Upper lobe of right lung (tissue), 1 donor: ENCODE measurements at places on chromosomes 11 and 22.

GRCh38 chr22:21028277-21029251 lies 3.8 kb downstream of the SLC7A4 start:
- peaks cover 26% of the 10 kb centered on the region for H3K27me3 ChIP-seq
- no peak overlapping the region for H3K4me3 ChIP-seq
- peaks cover 7% of the 10 kb centered on the region for H3K4me1 ChIP-seq
- no peak overlapping the region for H3K27ac ChIP-seq

- H3K4me3 ChIP-seq, result no peak overlapping the region
- no peaks in the 10 kb centered on the region for H3K27me3 ChIP-seq
- no peak for DNase-seq
- H3K27ac ChIP-seq, result no peak overlapping the region
Observed at GRCh38 chr22:44869196-44869595, 116.8 kb downstream of the ARHGAP8 start.

- H3K27ac ChIP-seq, result no peak overlapping the region
- DNase-seq, result peak; percentile 47
Observed at GRCh38 chr22:47123827-47124442, 361.5 kb downstream of the TBC1D22A start.

- H3K4me3 ChIP-seq, result no peak overlapping the region
- H3K27ac ChIP-seq, result no peak overlapping the region
- no peaks in the 10 kb centered on the region for H3K27me3 ChIP-seq
- H3K36me3 ChIP-seq, result no peaks in the 10 kb centered on the region
- DNase-seq, result peak; percentile 23
Observed at GRCh38 chr22:38148245-38148644, 33.4 kb downstream of the PLA2G6 start.

DNA sequence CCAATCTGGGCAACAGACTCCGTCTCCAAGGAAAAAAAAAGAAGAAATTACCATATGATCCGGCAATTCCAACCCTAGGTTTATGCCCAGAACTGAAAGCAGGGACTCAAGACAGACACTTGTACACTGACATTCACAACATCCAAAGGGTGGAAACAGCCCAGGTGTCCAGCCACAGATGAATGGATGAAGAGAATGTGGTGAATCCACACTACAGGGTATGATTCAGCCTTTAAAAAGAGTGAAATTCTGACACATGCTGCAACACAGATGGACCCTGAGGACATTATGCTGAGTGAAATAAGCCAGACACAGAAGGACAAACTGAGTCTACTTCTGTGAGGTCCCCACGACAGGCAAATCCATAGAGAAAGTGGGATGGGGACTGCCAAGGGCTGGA lies 43.9 kb downstream of the SGSM3 start:
- H3K27ac ChIP-seq, result no peak overlapping the region
- DNase-seq, result no peak
- H3K4me3 ChIP-seq, result no peak overlapping the region
- H3K36me3 ChIP-seq, result peaks cover 61% of the 10 kb centered on the region
- no peaks in the 10 kb centered on the region for H3K27me3 ChIP-seq
- H3K4me1 ChIP-seq, result peaks cover 12% of the 10 kb centered on the region

GRCh38 chr11:2480874-2481220 lies 36.0 kb downstream of the KCNQ1 start:
- H3K36me3 ChIP-seq, result no peaks in the 10 kb centered on the region
- H3K27me3 ChIP-seq, result no peaks in the 10 kb centered on the region
- H3K27ac ChIP-seq, result peak overlapping the region; percentile 17
- peak; percentile 66 for DNase-seq
- no peak overlapping the region for H3K4me3 ChIP-seq

- H3K27ac ChIP-seq, result no peak overlapping the region
- H3K36me3 ChIP-seq, result no peaks in the 10 kb centered on the region
- DNase-seq, result no peak
- no peak overlapping the region for H3K4me3 ChIP-seq
- H3K4me1 ChIP-seq, result no peaks in the 10 kb centered on the region
- H3K27me3 ChIP-seq, result no peaks in the 10 kb centered on the region
Observed at GRCh38 chr11:70002433-70002832, 75.7 kb upstream of the ANO1 start.

GRCh38 chr22:18056161-18056666 lies 21.6 kb upstream of the PEX26 start:
- H3K27me3 ChIP-seq, result no peaks in the 10 kb centered on the region
- H3K4me1 ChIP-seq, result peaks cover 10% of the 10 kb centered on the region
- H3K36me3 ChIP-seq, result no peaks in the 10 kb centered on the region
- H3K27ac ChIP-seq, result peak overlapping the region; percentile 51
- no peak overlapping the region for H3K4me3 ChIP-seq

GRCh38 chr11:78429209-78429608 lies 11.6 kb upstream of the GAB2 start:
- DNase-seq, result no peak
- peaks cover 3% of the 10 kb centered on the region for H3K4me1 ChIP-seq
- no peak overlapping the region for H3K27ac ChIP-seq
- H3K4me3 ChIP-seq, result no peak overlapping the region
- no peaks in the 10 kb centered on the region for H3K36me3 ChIP-seq
- no peaks in the 10 kb centered on the region for H3K27me3 ChIP-seq

GRCh38 chr11:12389676-12390657 lies 12.6 kb downstream of the PARVA start:
- no peak overlapping the region for H3K4me3 ChIP-seq
- no peaks in the 10 kb centered on the region for H3K36me3 ChIP-seq
- H3K27me3 ChIP-seq, result no peaks in the 10 kb centered on the region
- H3K4me1 ChIP-seq, result peaks cover 8% of the 10 kb centered on the region
- no peak overlapping the region for H3K27ac ChIP-seq

- no peaks in the 10 kb centered on the region for H3K4me1 ChIP-seq
- no peak for DNase-seq
- no peak overlapping the region for H3K4me3 ChIP-seq
- no peaks in the 10 kb centered on the region for H3K27me3 ChIP-seq
- H3K27ac ChIP-seq, result no peak overlapping the region
- H3K36me3 ChIP-seq, result peaks cover 46% of the 10 kb centered on the region
Observed at GRCh38 chr22:38291201-38291777, 18.5 kb upstream of the TMEM184B start.

DNA sequence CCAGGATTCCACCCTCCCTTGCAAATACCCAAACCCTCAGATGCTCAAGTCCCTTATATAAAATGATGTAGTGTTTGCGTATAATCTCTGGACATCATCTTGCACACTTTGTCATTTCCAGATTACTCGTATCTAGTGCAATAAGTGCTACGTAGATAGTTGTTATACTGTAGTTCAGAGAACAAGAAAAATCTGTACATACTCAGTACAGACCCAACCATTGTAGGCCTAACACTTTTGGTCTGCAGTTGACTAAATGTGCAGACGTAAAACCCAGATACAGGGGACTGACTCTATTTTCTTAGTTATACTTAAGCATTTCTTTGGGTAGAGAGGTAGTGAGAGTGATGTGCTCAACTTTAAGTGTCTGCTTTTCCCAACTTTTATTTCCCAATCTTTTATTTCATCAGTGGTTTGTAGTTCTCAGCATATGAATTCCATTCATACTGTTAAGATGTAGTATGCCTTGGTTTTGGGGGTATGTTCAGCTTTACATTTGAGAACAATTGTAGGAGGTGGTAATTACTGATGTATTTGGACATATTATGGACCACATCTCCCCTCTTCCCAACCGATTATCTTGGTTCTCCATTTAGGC lies 43.9 kb downstream of the DDX6 start:
- peaks cover 37% of the 10 kb centered on the region for H3K36me3 ChIP-seq
- no peak overlapping the region for H3K27ac ChIP-seq
- H3K27me3 ChIP-seq, result no peaks in the 10 kb centered on the region
- H3K4me1 ChIP-seq, result peaks cover 6% of the 10 kb centered on the region
- no peak overlapping the region for H3K4me3 ChIP-seq
- DNase-seq, result no peak
